Muscle of leg (tissue), 16 donors: ENCODE measurements at places on chromosomes 1 and 21.

DNA sequence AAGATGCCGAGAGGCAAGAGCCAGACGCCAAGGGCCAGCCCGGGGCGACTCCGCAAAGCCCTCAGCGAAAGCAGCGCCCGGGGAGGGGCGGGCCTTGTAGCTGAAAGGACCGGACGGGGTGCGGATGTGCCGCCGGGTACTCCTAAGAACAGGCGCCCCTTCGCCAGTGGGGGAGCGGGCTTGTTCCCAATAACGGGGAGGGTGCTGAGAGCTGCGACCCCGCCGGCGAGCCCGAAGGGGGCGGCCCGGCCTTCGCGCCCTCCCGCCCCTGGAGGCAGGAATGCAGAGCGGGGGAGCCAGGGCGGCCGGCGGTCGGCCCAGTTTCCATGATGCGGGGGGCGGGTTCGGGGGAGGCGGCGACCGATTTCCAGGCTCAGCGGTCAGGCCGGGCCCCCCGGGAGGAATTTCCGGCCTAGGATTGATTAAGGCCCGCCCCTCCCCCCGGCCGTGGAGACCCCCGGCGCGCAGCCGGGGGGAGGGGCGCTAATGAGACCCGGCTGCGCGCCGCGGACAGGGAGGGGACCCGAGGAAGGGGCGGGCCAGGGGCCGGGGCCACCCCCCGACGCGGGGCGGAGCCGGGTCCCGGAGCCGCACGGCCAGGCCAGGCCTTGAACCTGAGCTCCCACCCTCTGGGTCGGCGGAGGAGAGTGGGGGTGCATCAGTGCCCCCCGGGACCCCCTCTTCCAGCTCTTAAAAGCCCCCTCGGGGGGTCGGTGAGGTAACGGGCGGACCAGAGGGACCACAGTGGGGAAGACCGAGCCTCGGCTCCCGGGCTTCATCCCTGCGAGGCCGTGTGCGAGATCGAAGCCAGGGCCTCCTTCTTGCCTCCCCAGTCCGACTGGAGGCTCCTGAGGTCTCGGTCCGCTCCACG, 898 bp upstream of the TMEM200B start:
- peak; percentile 97 for DNase-seq

- no peak for DNase-seq
Observed at GRCh38 chr1:98697781-98698180, 36.3 kb downstream of the SNX7 start.

GRCh38 chr21:17763288-17764037, 55.7 kb downstream of the C21orf91 start:
- no peak for DNase-seq

- DNase-seq: no peak
Observed at GRCh38 chr21:36127977-36128376, 6.9 kb upstream of the CBR3 start.

DNA sequence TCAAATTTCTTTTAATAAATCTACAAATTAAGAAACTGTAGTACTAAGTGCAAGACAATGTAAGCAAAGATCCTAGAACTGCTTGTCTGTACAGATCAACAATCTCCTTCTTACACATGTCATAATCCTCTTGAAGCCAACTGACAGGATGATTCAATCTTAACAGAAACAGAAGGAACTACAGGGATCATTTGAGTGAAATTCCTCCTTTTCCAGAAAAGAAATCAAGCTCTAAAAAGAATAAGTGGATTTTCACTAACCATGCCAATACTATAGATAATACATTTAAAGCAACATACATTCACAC, 53.2 kb downstream of the RAB3GAP2 start:
- DNase-seq: peak; percentile 17

- no peak for DNase-seq
Observed at GRCh38 chr1:220797553-220797952, 10.8 kb downstream of the MTARC1 start.

DNA sequence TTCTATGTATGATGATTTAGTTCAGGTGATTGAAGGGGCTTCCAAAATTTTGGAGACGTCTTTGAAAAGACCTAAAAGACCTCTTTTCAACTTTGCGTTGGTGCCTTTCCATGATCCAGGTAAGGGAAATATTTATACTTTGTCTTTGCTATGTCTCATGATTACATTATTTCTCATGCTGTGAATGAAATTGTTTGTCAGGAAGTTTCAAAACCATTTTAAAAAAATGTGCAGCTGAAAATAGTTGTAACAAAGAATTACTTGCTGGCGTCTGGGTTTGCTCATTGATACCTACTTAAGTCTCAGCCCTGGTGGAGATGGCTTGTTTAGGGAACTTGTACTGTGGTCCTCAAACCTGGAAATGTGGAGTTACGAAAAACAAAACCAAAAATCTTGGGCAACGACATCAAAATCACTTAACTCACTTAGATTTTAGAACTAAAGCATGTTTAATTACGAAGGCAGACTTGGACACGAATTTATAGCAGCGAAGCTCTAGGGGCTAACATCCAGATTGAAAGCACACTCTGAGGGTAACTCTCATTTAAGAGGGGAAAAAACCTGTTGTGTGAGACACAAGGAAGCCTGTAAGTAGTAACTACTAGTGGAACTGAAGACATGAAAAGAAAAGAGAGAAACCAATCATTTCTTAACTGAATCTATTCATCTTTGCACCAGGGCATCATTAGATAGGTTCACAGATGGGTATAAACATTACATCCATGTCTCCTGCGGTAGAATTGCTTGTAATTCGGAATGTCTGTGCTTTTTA, 924 bp downstream of the HMCN1 start:
- DNase-seq: peak; percentile 18

GRCh38 chr1:33758698-33759097, 105.2 kb upstream of the HMGB4 start:
- peak; percentile 30 for DNase-seq

- DNase-seq: peak; percentile 55
Observed at GRCh38 chr1:119713039-119713748, 1.5 kb downstream of the PHGDH start.

DNA sequence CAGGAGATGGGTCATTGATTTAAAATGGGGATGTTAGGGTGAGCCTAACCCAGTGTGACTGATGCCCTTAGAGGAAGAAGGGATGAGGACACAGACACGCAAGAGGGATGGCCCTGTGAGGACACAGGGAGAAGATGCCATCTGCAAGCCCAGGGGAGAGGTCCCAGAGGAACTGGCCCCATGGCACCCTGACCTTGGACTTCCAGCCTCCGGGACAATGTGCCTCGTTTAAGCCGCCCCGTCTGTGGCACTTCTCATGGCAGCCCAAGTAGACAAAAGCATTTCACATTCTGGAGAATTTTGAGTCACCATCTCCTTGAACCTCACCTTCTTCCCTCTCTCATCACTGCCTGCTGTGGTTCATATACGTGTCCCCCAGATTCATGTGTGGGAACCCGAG, 20.1 kb upstream of the PCBP3 start:
- DNase-seq: no peak

DNA sequence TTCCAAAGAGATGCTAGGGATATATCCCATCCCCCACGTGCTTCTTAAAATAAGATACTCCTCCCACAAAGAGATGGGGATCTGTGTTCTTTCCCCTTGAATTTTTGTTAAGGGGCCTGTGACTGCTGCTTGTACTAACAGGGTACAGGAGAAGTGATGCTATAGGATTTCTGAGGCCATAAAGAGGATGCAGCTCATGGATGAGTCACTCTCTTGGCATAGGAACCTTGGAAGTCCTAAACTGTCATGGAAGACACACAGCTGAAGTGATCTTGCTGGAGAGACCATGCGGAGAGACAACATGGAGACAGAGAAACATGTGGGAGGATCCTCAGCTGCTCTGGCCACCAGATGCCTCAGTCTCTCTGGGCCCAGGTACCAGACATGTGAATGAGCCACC, 157.2 kb downstream of the S1PR1 start:
- peak; percentile 48 for DNase-seq

GRCh38 chr1:226816576-226816975, 53.8 kb upstream of the PSEN2 start:
- DNase-seq: no peak

DNA sequence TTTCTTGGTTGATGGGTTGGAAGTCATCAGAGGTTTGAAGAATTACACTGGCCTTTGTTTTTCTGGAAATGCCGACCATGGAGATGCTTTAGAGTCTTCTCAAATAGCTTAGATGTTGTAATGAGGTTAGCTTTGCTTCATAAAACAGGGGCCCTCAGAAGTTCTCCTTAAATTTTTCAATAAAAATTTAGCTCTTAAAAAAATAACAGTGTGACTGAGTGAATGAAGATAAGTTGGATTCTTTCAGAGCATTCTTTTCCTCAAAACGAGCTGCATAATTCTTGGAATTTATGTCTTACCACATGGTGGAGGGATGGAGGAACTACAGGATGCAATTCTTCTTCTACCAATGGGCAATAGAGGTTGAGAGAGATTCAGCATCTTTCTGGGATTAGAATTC, 23.4 kb downstream of the SYT11 start:
- no peak for DNase-seq

GRCh38 chr1:13829152-13829769, 129.3 kb downstream of the PRDM2 start:
- no peak for DNase-seq

DNA sequence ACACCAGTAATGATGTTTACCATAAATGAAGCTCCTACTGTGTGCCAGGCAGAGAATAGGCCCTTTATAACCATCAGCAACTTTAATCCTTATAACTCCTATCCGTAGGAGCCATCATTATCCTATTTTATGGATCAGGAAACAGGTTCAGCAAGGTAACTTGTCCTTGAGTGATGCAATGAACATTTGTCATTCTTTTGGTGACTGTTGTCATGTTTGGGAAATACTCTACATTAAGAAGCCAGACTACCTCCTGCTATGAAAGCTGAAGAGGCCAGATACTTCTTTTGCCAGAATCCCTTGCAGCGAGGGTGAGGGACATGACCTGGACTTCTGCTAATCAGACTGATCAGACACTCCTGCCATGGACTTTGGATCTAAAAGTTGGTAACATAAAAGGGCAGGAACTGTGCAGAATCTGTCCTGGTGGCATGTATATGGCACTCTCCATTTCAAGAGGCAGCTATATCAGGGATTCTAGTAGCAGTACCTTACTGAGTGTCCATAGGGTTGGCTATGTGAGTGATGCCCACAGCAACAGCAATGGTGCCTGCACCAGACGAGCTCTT, 33.1 kb upstream of the SRRM1 start:
- DNase-seq: no peak

GRCh38 chr1:37854406-37854805, 5.0 kb downstream of the MTF1 start:
- no peak for DNase-seq

- no peak for DNase-seq
Observed at GRCh38 chr1:156643778-156644092, 1.8 kb downstream of the BCAN start.

- no peak for DNase-seq
Observed at GRCh38 chr1:214335567-214335966, 54.6 kb downstream of the SMYD2 start.

- no peak for DNase-seq
Observed at GRCh38 chr1:214827883-214828282, 224.9 kb downstream of the CENPF start.

- DNase-seq: no peak
Observed at GRCh38 chr1:5129746-5130355, 475.4 kb downstream of the AJAP1 start.

DNA sequence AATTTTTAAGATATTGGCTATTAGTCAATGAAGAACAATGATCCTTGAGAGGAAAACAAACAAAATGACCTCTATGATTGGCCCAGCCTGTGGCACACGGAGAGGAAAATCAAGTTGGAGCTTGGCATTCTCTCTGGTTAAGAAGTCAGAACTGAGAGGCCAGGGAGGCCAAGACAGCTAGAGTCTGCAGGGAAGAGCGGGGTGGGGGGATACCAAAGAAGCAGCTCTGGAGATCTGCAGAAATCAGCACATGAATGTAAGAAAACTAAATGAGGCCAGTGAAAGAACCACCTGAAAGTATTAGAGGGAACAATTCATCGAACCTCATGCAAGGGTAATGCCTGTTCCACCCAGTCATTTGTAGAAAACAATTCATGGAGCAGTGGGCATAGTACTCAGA, 23.8 kb upstream of the C1orf115 start:
- no peak for DNase-seq

GRCh38 chr1:116316373-116316772, 56.7 kb upstream of the ATP1A1 start:
- no peak for DNase-seq

- DNase-seq: peak; percentile 14
Observed at GRCh38 chr1:23727362-23727811, 15.9 kb upstream of the ELOA start.
